ENCODE measurements at places on chromosomes 2 and 18. TPM values are rescaled to one million over a fixed set of nuclear protein-coding genes. Genes with fewer than 3 reads are reported as not detected.

The ARHGAP28 gene
- total RNA-seq, result 0.44 TPM

The MAP4K4 gene
- total RNA-seq, result 312 TPM

The C2orf80 gene
- not detected for total RNA-seq

The CHRNG gene
- not detected for total RNA-seq

The PECR gene
- total RNA-seq, result 1.5 TPM

The SMC6 gene
- 15.3 TPM for total RNA-seq

The ADD2 gene
- 0.14 TPM for total RNA-seq

The PDE1A gene
- not detected for total RNA-seq

The UGT1A5 gene
- total RNA-seq, result not detected

All from placental pericyte (primary cell).